ENCODE measurements at places on chromosomes 1 and 21. TPM values are rescaled to one million over a fixed set of nuclear protein-coding genes. Genes with fewer than 3 reads are reported as not detected.

GRCh38 chr1:18350747-18351146 lies 130.0 kb upstream of the KLHDC7A start:
- no peak for DNase-seq

GRCh38 chr1:33329600-33330305 lies 8.9 kb upstream of the A3GALT2 start:
- DNase-seq: no peak

DNA sequence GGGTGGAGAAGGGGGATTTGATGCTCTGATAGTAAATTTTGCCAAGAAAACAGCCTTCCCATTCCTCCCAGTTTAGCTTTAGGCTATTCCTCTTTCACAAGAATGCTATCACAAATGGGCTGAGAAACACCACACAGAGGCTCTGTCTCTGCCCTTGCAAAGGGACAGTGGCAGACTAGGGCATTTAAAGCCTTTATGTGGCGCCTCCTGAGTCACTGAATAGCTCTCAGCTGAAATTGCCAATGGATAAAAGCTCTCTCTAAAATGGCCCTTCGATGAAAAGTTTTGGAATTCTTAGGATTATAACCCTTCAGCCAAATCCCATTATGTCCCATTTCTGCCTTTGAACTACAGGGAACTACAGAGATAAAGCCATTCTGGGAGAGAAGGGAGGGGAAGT lies 1000.4 kb downstream of the ADGRL2 start:
- DNase-seq: no peak

DNA sequence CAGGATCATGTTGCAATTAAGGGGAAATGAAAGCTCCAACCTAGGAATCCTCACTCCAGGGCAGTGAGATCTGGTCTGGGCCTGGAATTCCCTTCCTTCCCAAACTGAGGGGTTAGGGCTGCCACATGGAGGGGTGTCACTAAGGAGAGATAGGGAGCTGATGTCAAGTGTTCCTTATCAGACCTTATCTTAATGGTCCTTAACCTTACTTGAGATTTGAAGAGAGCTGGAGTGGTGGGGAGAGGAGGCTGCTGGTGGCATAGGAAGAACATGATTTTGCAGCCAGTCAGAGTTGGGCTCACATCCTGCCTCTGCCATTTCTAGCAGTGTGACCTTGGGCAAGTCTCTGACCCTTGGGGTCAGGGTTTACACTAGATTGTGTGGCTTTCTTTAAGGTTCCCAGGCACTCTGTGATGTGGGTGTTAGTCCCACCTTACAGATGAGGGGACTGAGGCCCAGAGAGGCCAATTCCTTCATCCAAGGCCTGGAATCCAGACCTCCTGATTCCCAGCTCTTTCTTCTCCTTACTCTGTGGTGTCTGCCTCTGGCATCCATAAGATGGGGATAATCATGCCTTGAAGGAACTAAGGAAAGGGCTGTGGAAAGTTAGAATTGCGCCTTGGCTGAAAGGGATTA lies 56.3 kb upstream of the SYNC start:
- no peak for DNase-seq

SH3D21 gene
- 19.0 TPM for total RNA-seq

DNA sequence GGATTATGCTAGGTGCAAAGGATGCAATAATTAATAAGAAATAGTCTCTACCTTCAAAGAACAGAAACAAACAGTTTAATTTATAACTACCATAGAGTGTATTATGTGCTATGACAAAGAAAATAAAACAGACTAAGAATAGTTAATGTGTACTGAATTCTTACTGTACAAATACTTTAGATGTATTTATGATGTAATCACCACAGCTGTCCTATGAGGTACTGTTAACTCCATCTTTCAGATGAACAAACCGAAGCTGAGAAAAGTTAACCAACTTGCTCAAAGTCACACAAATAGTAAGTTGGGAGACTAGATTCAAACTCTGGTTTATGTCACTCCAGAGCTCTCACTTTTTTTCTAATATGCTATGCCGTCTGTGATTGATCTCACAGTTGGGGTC lies 77.0 kb upstream of the FGGY start:
- DNase-seq: no peak

DNA sequence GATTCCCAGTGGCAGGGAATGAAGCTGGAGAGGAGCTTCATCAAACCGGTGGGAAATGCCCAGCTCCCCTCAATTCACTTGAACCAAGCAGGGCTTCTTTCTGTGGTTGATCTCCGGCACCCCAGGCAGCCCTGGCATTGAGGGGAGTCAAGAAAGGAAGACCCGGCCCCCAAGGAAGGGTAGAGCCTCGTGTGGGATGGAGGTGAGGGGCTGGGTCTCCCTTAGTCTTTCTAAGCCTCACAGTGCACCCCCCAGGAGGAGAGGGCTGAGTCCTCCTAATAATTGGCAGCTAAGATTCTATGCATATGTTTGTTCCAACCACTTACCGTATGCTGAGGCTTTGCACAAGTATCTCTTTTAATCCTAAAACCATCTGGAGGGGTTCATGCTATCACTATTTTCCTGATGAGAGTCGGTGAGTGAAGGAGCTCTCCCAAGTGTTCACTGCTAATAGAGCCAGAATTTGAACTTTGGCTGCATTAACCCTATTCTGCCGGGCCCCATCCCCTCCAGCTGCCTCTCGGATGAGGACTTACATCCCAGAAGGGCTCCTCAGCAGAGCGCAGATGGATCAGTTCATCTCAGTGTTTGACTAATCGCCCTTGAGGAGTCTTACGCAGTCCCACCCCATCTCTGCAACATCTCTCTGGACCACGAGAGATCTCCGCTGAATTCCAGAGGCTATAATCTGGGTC lies 33.1 kb upstream of the TMEM51 start:
- DNase-seq: no peak

GRCh38 chr1:246907472-246907871 lies 24.3 kb downstream of the AHCTF1 start:
- DNase-seq: no peak

- DNase-seq: no peak
Observed at GRCh38 chr1:6971699-6972098, 186.4 kb downstream of the CAMTA1 start.

DNA sequence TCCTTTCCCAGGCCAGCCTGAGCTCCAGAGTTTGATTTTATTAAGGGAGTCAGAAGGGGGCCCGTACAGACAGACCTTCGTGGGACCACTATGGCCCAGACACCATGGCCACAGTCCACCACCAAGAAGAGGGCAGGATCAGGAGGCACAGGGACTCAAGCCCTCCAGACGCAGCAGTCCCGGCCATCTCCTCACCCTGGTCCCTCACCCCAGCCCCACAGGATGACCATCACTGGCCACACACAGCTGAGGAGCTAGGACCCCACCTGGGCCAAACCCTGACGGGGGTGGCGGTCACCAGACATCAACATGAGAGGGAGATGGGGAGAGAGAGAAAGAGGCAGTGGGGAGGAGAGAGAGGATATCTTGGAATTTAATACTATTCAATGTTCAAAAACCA lies 29.2 kb upstream of the AGPAT3 start:
- no peak for DNase-seq

DNA sequence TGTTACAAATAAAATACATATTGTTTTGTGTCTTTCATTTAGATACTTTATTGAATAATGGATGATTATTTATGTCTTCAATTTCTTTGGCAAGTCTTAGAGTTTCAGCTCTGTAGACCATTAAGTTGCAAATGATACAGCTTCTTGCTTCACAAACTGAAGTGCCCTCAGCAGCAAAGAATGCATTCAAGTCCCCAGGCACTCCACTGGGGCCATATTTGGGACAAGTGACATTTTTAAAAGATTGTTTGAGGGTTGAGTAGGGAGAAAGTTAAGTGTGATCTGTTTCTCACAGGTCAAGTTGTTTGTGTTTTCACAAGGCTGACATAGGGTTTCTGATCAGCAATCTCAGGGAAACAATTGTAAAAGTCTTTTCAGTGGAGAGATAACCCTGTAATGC lies 400.7 kb downstream of the PLA2G4A start:
- DNase-seq: no peak

DNA sequence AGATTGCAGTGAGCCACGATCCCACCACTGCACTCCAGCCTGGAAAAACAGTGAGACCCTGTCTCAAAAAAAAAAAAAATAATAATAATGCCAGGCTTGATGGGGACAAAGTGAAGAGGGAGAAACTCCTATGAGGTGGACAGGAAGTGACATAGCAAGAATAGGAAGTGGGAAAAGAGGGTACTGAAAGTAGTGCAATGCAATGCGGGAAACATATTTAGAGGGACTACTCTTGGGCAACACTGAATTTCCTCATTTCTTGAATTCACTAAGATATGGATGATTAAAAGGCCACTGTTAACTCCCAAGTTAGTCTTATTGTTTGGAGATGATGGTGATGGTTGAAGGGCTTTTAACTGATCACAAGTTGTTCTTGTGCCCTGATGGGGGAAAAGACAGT lies 21.6 kb upstream of the KCNA2 start:
- no peak for DNase-seq

GRCh38 chr21:32585970-32586369 lies 647 bp upstream of the TCP10L start:
- DNase-seq: no peak

TNFAIP8L2 gene
- 28.7 TPM for total RNA-seq

NPPB gene
- not detected for total RNA-seq

SMIM11 gene
- total RNA-seq: 29.0 TPM

GRCh38 chr1:162023547-162024501 lies at the start of gene OLFML2B:
OLFML2B (minus strand) TSS chr1:162023869; CDS start chr1:162023430, 439 bp downstream.
- DNase-seq: peak; percentile 56

MRAP gene
- not detected for total RNA-seq

- DNase-seq: no peak
Observed at GRCh38 chr1:245217853-245218608, 63.2 kb downstream of the KIF26B start.

DNA sequence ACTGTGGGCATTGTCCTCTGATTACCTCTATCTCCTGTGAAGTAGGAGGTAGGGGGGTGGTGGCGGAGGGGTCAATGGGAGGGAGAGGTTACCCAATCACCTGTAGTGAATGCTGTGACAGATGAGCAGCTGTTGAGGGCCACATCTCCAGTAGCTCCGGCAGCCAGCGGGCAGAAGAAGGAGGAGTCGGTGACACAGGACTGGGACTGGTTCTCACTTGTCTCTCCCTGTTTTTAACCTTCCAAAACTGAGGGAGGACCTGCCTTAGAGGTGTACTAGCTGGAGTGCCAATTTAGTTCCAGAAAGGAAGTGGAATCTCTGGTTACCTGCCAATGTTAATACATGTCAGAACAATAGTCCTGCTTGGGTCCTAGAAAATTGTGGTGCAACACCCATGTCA lies 56.2 kb upstream of the ENAH start:
- DNase-seq: no peak

TFB2M gene
- total RNA-seq: 21.0 TPM

DNA sequence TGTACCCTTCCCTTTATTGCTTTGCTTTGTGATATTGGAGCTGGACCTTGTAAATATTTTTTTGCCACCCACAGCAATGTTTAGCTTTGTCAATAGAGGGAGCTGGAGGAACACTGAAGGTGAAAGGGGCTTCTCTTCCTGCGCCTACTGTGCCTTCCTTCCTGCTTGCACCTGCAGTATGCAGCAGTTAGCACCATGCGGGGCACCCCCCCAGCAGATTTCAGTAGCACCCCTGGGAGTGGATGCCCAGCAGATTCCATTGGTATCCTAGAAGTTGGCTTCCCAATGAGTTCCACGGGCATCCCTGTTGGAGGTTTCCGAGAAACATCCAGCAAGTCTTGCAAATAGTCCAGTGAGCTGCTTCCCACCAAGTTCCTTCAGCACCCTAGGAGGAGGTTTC lies 25.6 kb downstream of the S100A10 start:
- peak; percentile 50 for DNase-seq

- DNase-seq: no peak
Observed at GRCh38 chr1:9481048-9481447, 58.2 kb upstream of the SLC25A33 start.

- no peak for DNase-seq
Observed at GRCh38 chr1:233111731-233112130, 161.3 kb downstream of the NTPCR start.

MX1 gene
- total RNA-seq: 26.7 TPM

DNA sequence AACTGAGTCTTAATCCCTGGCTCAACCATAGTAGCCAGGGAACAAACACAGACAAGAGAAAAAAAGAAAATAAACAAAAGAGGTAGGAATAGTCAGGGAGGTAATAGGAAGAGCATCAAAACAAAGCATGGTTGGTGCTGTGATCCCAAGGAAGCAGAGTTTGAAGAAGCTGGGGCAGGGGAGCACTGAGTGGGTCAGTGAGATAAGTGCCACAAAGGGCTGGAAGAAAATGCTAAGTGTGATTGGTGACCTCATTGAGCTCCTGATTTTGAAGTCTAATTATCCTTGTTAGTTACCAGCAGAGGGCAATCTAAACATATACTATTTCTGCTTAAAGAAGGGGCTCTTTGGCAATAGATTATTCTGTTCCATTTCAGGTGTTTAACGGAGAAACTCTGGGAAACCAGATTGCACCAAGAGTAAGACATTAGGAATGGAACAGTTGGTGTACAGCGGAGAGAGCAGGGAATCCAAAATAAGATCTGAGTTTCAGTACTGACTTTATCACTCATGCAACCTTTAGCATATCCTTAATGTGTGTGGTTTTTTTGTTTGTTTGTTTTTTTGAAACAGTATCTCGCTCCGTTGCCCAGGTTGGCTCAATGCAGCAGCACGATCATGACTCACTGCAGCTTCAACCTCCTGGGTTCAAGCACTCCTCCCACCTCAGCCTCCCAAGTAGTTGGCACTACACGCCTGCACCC lies 30.7 kb upstream of the KIAA1614 start:
- DNase-seq: no peak

GRCh38 chr1:41894101-41894807 lies 24.5 kb downstream of the HIVEP3 start:
- DNase-seq: no peak

All from activated T-helper 2 cell treated with anti-CD3 and anti-CD28 coated beads, Interferon-gamma antibody, Interleukin-2, Interleukin-4, amounts not matched to agents 10 μg/mL and 5 μg/mL and 100 μg/mL, durations not matched to agents 14 hours and 24 hours and 36 hours (primary cell).